ENCODE measurements at places on chromosomes 4 and X.

- no peak for DNase-seq
These were observed 42.9 kb downstream of the EVC start for GRCh38 chr4:5753766-5754528.

DNA sequence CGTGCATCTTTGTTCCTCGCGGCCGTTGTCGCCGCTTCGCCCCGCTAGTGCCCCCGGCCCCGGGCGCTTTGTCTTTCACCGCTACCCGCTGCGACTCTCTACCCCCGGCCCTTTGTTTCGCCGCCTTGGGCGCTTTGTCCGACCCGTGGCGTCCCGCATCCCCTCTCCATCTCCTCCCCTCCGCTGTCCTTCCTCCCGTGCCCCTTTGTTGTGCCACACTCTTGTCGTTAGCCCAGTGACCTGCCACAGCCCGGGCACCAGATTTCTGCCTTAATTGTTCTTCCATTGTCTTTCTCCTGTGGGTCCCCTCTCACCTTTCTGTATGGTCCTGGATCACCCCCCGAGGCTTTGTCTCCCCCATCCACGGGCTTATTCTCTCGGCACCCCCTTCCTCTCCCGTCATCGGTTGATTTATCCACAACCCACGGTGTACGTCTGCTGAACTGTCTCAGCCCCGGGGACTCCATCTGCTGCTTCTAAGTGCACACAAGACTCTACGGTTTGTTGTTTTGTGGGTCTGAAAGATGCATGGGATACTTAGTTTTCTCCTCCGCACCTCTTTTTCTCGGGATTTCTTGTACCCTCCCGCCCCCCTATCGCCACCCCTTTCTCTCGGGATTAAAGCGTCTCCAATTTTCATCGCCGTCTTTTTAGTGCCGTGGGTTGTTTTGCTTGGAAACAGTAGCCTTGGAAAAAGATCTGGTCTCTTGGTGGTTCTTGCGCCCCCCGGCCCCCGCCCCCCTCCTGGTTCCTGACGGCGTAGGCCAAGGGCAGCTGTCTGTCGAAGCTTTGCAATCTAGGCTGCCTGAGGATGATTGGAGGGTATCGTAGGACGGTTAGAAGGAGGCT lies 783 bp downstream of the RBPJ start:
- DNase-seq: peak; percentile 17

GRCh38 chr4:24655971-24656370 lies 71.6 kb upstream of the DHX15 start:
- DNase-seq: no peak

DNA sequence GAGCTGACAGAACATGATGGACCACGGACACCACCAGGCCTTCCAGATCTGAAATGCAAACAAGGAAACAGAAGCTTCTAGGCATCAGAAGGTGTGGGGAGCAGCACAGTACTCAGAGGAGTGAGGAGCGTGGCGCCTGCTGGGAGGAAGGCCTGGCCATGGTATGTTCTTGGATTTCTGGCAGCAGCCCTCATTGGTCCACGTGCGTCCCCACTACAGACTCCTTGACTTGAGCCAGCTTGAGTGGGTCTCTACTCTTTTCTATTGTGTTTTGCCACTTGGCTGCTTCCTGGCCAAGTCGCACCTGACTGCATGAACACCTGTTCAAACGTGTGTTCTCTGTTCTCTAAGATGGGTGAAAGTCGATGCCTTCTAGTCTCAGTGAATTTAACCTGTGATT lies 18.0 kb downstream of the ZNF275 start:
- no peak for DNase-seq

DNA sequence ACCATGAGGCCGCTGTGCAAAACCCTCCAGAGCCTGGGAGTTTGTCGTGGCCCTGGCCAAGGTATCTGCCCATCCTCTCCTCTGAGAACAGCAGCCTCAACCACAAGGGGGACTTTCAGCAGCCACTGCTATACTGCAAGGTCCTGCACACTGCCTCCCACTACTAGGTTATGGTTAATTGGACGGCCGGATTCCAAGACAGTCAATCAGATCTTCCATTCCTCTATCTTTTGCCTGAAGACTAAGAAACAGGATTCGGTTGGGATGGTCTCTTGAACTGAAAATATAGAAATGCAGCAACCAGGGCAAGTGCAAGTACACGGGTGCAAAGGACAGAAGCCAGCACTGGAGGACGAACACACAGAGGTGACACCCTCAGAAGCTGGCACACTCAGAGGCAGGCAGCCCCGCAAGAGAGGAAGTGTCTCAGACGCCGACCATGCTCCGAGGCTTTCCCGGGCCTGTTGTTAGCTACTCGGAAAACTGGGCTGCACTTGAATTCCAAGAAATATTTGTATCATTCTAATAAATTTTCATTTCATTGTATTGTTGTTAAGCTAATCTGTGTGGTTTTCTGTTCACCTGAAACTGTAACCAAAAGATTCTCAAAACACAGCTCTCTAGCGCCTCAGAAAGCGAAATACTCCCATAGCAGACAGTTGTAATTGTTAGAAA lies 63.3 kb downstream of the AFAP1 start:
- no peak for DNase-seq

DNA sequence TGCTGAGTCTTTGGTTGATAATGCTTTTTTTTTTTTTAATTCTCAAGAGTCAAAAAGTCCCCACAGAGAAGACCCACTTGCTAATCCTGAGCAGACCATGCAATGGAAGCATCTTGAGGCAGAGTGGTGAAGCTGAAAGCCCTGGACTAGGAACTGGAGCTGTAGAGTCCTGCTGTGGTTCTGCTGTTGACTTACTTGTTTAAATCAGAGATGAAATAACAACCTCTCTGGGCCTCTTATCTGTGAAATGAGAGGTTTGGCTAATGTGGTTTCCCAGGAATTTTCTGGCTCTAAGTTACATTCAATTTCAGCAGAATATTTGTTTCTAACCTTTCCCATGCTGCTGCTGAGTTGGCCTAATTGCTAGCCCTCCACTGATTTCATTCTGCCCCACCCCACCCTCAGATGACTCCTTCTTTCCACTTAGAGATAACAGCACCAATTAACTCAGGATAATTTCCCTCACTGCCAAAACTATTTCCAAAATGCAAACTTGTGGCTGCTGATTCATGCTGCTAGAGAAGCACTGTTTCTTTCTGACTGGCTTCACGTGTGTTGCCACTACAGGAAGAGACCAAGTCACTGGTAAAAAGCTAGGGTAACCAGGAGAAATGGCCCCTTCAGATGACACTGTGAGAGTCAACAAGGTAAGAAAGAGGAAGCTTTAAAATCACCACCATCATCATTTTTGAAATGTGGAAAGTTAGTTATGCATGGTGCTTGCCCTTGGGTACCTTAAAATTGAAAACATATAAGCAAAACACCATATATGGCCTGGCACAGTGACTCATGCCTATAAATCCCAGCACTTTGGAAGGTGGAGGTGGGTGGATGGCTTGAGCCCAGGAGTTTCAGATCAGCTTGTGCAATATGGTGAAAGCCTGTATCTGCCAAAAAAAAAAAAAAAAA lies 326.4 kb downstream of the DCHS2 start:
- no peak for DNase-seq

DNA sequence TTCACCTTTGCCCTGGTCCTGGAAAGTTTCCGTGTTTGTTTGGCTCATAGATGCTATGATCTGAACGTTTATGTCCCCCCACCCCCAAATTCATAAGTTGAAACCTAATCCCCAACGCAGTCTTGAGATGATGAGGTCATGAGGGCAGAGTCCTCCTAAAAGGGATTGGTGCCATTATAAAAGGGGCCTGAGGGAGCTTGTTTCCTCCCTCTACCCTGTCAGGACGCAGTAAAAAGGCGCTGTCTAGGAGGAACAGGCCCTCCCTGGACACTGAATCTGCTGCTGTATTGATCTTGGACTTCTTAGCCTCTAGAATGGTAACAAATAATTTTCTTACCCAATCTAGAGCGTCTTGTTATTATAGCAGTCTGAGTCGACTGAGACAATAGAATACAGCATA lies 2190.6 kb upstream of the TENM3 start:
- no peak for DNase-seq

- DNase-seq: no peak
These were observed 87.7 kb downstream of the COL25A1 start for GRCh38 chr4:109214622-109215301.

GRCh38 chr4:84099599-84099998 lies 399.5 kb downstream of the NKX6-1 start:
- DNase-seq: no peak

- DNase-seq: no peak
These were observed 3.4 kb downstream of the GPR78 start for GRCh38 chr4:8583655-8584025.

DNA sequence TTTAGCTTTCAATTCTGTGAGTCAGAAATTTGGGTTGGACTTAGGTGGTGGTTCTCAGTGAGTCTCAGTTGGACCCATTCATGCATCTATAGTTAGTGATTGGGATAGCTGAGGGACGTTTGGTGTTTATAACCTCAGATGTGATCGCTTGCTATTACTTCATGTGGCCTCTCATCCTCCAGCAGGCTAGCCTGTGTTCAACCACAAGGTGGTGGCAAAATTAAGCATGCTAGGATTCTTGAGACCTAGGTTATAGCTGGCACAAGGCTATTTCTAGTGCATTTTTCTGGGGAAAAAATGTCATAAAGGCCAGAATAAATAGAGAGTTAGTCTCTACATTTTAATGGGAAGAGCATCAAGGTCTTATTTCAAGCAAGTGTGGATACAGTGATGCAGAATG lies 10.9 kb upstream of the GRPR start:
- DNase-seq: no peak

DNA sequence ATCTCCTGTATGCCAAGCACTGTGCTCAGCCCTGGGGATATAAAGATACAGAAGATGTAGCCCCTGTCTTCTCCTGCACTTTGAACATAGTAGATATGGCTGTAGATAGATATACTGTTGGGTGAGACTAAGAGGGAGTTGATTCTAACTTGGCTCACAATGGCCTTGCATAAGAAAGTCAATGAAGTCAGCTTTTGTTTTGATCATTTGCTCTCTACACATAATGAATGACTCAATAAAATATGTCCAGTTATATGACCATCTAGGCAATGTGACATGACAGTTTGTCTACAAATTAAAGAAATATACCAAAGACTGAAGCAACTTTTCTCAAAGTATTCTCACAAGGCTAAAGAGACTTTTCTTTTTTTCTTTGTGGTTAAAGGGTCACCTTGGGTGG lies 147.6 kb upstream of the DIPK2B start:
- no peak for DNase-seq

DNA sequence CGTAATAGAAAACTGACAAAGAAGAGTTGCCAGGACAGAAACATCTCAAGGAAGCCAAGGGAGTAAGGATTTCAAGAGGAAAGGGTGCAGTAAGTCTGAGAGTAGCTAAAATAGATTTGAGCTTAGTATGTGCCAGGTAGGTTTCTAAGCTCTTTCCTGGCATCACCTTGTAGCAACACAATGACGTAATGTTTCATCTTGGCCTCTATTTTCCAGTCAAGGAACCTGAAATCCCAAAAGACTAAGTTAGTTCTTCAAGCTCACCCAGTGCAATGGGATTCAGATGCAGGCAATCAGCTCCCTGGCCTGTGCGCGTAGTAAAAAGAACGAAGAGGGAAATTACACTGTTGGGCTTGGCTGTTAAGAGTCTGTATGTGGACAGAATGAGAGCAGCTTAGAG lies 586.5 kb upstream of the TENM3 start:
- DNase-seq: no peak

- no peak for DNase-seq
These were observed 61.6 kb upstream of the LIMCH1 start for GRCh38 chr4:41476310-41476885.

DNA sequence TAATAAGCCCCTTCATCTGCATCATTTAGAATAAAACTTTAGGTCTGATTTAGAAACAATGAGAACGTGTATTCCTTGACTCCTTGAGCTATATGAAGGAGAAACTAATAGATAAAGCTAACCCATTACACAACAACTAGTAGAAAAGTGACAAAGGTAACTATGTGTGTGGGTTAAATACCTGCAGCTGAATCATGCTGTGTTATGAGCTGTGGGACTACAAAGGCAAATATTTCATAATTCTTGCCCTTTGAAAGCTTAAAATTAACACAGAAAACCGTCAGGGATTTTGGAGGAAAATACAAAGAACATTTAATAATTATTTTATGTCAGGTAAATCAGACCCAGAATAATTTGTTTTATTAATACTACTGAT lies 898 bp upstream of the NDP start:
- no peak for DNase-seq

DNA sequence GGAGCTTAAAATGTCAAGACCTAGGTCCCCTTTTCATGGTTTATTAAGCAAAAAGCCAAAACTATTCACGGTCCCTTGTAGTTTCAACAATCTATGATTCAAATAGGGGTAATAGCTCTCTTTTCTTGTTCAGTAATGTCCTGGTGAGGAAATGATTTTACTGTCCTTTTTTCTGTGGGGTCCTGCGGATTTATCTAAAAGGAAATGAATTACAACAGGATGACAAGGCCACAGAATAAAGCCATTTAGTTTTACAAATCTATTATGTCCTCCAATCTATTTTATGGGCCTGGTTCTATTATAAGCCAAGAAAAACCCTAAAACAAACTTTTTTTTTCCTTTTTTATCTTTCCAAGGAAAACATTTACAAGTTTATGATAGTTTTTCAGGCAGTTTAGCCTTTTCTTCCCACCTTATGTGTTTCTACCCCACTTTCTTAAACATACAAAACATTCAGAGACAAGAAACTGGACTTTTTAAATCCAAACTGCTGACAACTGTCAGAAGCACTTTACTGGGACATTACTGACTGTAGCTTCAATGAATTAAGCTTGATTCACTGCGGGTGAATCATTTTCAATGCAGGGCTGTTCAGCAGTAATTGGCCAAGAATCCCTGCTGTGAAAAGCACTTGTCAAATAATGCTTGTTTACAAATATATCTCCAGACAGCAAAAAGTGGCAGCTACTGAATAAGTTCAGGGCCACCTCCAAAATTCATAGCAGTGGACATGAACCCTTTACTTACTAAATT lies 4.3 kb downstream of the EPHA5 start:
- DNase-seq: no peak

DNA sequence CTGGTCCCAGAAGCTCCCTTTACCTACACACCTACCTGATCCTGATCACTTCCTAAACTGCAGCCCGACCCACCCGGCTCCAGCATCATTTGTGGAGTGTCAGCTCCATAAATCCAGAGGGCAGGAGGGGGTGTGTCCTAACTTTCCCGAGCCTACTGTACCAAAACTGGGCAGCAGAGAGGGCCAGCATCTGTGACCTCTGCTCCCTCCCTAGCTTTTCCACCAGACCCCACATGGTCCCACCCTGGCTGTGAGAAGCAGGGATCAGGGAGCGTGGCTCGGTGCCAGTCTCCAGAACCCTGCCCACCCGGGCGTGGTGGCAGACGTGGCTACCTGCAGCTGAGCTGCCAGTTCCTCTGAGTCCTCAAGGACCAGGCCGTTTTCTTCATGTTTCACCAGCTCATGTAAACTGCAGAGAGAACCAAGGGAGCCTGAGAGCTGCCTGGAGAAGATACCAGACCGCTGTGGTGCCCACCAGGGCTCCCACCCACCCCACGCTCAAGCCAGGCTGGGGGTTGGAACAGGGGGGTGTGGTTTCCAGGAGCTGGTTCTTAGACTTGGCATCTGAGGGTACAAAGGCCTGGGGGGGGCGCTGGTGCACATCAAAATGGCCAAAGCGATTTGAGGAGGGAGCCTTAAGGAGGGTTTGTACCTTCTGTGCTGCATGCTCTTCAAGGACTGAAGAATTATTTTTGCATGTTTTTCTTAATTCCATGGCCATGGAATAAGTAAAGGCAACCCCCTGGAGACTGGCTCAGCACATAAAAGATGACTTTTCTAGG lies 76.7 kb upstream of the DRD5 start:
- DNase-seq: no peak

GRCh38 chrX:130075777-130076176 lies 34.5 kb downstream of the ELF4 start:
- no peak for DNase-seq

GRCh38 chrX:153708415-153708814 lies 15.8 kb downstream of the BCAP31 start:
- peak; percentile 25 for DNase-seq

GRCh38 chr4:44319129-44319528 lies 129.5 kb downstream of the KCTD8 start:
- no peak for DNase-seq

Data from germinal center (tissue), 1 donor.